CD4-positive, alpha-beta T cell treated with Interleukin-4 for 4 hours (primary cell): ENCODE measurements at places on chromosomes 5 and 9.

DNA sequence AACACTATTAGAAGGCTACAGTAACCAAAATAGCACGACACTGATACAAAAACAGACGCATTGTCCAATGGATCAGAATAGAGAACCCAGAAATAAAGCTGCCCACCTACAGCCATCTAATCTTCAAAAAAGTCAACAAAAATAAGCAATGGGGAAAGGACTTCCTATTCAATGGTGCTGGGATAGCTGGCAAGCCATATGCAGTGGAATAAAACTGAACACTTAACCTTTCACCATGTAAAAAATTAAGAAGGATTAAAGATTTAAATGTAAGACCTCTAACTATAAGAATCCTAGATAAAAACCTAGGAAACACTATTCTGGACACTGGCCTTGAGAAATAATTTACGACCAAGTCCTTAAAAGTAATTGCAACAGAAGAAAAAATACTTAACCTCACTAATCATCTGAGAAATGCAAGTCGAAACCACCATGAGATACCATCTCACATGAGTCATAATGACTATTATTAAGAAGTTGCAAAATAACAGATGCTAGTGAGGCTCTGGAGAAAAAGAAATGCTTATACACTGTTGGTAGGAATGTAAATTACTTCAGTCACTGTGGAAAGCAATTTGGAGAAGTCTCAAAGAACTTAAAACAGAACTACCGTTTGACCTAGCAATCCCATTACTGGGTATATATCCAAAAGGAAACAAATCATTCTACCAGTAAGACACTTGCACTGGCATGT lies 203.3 kb upstream of the CDH9 start:
- no peak for DNase-seq

DNA sequence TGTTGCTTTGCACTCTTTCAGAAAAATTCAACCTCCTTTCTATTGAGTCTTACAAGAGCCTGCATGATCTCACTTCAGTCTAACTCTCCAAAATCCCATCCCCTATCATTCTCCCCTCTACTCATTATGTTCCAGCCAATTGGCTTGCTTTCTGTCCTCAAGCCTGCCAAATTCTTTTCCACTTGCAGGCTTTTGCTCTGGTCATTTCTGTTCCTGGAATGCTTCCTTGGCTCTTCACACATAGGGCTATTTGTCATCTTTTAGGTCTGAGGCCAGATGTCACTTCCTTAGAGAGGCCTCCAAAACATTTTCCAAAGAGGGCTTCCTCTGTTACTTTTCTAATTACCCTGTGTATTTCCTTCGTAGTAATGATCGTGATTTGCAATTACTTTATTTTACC lies 11.8 kb upstream of the CHD1 start:
- DNase-seq, result no peak

DNA sequence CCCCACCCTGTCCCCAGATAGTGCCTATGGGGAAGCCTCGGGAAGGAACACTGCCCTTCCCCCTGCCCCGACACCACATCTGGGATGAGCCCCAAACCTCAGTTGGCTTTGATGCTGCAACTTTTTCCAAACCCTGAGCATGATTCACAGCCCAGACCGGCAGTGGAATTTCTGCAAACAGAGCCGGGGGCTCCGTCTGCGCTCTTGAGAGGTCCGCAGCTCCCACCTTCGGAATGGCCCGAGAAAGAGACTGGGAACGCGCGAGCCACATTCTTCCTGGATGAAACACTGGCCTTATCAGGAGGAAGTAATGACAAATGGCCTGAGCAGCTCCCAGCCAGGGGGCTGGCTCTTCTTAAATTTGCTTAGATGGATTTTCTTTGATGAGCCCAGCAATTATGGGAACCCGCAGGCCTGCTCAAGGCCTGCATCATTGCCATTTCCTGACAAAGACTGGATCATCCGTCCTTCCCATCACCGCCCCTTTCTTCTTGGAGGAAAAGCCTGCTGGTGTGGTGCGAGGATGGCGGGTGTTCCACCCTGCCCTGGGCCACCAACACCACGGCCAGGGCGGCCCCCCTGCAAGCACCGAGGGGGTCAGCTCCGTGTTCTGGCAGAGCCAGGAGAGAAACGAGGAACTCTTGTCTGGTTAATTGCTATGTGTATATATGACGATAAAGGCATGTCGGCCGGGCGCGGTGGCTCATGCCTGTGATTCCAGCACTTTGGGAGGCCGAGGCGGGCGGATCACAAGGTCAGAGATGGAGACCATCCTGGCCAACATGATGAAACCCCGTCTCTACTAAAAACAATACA lies 38.8 kb upstream of the COL5A1 start:
- no peak for DNase-seq

GRCh38 chr5:173969167-173970049 lies 19.6 kb upstream of the C5orf47 start:
- no peak for DNase-seq

GRCh38 chr5:139562847-139563246 lies 1.7 kb downstream of the UBE2D2 start:
- DNase-seq, result no peak

DNA sequence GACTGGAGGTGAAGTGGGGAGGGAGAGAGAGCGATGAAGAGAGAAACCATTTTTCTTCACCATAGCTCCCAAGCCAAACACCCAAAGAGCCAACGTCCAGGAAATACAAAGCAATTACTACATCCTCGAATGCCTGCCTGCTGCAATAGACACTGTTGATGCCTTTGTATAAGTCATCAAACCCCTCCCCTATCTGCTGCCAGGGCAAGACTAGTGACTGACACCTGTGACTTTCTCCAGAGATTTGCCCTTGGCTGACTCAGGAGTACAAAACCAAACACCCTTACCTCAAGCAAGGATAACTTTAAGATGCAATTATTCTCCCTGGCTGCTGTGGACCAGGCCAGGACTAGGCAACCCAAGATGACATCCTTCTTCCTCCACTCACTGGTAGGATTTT lies 81.8 kb upstream of the RASA1 start:
- DNase-seq, result no peak

DNA sequence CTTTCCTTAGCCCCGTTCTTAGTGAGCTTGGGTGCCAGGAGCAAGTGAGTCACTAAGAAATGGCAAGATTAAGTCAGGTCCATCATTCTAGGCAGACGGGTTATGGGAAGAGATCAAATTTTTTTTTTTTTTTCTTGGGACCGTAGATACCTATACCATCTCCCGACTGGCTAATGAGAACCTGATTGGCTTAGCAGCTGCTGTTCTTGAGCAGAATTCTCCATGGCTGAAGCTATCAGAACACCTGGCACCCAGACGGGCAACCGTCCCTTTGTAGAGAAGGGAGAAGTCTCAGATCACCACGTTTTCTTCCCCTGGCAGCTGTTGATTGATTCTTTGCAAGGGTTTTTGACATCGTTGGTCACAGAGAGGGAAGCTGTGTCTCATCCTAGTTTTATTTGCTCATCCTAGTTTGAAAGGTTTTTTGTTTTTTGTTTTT lies 78.6 kb downstream of the AOPEP start:
- DNase-seq, result no peak

GRCh38 chr5:53481887-53482716 lies 1.7 kb downstream of the FST start:
- DNase-seq, result peak; percentile 44

GRCh38 chr9:124248066-124248465 lies 9.7 kb upstream of the NEK6 start:
- DNase-seq, result no peak

GRCh38 chr9:122941582-122942234 lies 888 bp downstream of the RABGAP1 start:
- no peak for DNase-seq

GRCh38 chr5:1897816-1898450 lies 15.2 kb upstream of the IRX4 start:
- DNase-seq, result no peak

GRCh38 chr9:107999890-108000289 lies 510.3 kb upstream of the KLF4 start:
- no peak for DNase-seq

- DNase-seq, result no peak
These were observed 8.5 kb downstream of the SPINK9 start for GRCh38 chr5:148343603-148344487.

DNA sequence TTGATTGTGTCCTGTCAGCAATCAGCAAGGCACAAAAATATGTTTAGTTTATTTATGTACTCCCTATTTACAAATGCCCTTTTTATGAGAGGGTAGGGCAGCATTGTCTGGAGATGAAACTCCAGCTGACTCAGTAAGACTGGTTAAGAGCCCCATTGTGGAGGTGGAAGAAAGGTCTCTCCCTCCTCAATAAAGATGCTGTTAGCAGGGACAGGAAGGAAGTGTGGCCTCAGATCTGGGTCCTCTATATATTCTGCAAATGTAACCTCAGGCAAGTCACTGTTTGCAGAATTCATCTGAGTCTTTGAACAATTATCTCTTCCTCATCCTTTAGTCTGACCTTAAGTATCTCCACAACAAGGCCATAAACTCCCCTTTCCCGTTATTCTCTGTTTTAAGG lies 48.3 kb upstream of the TRAF1 start:
- peak; percentile 4 for DNase-seq

DNA sequence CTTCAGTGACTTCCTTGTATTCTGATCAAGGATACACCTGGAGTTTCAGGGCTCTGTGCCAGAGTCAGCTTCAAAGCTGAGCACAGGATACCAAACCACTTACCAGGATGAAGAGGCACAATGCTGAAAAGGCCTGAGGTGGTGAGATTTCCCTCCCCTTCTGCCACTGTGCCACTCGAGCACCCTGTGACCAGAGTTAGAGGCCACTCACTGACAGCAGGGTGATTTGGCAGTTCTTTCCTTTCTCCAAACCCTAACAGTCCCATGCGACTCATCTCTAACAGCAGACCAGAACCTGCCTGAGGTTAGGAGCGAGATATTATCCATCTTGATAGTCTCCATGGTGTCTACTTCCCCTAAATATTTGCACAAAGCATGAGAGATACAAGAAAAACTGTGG lies 1.8 kb downstream of the PLGRKT start:
- no peak for DNase-seq

GRCh38 chr5:106408570-106408969 lies 1262.2 kb downstream of the EFNA5 start:
- no peak for DNase-seq
